ENCODE measurements at places on chromosomes 2 and 18.

DNA sequence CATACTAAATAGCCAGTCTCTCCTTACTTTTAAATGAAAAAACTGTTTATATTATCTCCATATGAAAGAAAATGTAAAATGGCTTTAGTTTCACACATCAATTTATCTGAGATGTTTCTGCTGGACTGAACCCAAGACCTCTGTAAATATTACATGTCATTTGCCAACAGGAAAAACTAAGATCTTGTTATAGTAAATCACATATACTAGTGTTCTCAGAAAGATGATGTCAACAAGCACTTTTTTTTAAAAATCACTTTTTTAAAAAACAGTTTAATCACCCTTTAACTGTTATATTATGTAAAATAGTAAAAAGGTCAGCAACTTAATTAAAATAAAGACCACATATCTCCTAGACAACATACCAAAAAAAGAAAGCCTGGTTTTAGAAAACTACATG lies 46.3 kb downstream of the PTPN2 start:
- DNase-seq, result no peak

GRCh38 chr2:171173087-171173486 lies 12.4 kb upstream of the TLK1 start:
- DNase-seq, result peak; percentile 64

DNA sequence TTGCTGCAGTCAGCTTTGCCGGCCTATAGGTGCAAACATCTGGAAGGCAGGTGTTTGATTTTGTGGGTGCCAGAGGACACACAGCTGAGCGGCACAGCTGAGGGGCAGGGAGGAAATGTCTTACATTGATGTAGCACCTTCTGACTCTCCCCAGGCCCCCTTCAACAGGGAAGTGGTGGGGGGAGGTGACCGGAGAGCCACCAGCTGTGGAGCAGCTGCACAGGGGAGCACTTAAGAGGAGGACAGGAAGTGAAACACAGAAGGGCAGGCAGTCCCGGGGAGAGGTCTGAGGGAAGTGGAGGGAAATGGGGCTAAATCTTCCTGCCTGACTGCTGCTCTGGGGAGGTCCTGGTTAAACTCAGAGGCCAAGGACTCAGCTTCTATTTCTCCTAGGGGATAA lies 409.1 kb downstream of the TNS1 start:
- DNase-seq, result no peak

DNA sequence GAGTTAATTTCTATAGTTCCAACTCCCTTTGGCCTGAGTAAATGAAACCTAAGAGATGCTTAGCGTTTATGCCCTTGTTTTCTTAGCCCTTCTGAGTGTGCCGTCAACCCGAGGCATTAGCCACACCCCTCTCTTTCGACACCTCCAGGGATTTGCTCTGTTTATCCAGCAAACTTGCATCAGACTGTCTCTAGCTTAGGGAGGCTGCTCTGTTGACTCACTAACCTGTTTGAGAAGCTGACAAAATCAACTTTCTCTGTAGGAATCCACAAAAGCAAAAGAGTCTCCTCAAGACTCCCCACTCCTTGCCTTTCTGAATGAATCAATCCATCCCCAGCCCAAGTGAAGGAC lies 317.6 kb downstream of the TNS1 start:
- no peak for DNase-seq

- DNase-seq, result no peak
Observed at GRCh38 chr2:3628800-3629199, 29.2 kb upstream of the ALLC start.

DNA sequence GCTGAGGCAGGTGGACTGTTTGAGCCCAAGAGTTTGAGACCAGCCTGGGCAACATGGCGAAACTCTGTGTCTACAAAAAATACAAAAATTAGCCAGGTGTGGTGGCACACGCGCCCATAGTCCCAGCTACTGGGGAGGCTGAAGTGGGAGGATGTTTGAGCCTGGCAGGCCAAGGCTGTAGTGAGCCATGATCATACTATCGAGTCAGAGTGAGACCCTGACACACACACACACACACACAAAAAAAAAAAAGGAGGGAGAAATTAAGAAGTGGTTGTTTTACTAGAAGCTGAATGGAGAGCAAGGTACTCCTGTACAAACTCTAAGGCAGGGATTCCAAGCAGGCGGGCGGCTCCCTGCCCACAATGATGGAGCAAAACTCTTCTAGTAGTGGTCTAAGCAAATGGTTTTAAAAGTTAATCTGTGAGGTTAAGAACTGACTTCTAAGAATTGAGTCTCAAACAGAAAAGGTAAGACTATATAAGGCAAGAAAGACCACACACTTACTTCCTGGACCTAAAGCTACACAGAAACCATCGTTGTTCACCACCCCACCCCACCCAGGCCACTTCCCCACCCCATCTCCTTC lies 2.6 kb downstream of the ANKRD44 start:
- DNase-seq, result peak; percentile 78
